ENCODE measurements at places on chromosomes 1 and 21. TPM values are rescaled to one million over a fixed set of nuclear protein-coding genes. Genes with fewer than 3 reads are reported as not detected.

The LPAR3 gene
- total RNA-seq, result 27.8 TPM

The PODN gene
- 0.24 TPM for total RNA-seq

The TMIGD3 gene
- total RNA-seq, result not detected

The KRTAP7-1 gene
- not detected for total RNA-seq

The PTGER3 gene
- total RNA-seq, result 4.5 TPM

The PHTF1 gene
- total RNA-seq, result 24.5 TPM

The S100A2 gene
- total RNA-seq, result not detected
